ENCODE measurements at places on chromosomes 16 and 17. TPM values are rescaled to one million over a fixed set of nuclear protein-coding genes. Genes with fewer than 3 reads are reported as not detected.

Gene PRAC2
- not detected for total RNA-seq

Gene OSGIN1
- 41.3 TPM for total RNA-seq

Gene TEKT1
- 0.50 TPM for total RNA-seq

Gene GPS1
- total RNA-seq, result 121 TPM

Gene SHISA6
- total RNA-seq, result not detected

Gene EMP2
- total RNA-seq, result 137 TPM

DNA sequence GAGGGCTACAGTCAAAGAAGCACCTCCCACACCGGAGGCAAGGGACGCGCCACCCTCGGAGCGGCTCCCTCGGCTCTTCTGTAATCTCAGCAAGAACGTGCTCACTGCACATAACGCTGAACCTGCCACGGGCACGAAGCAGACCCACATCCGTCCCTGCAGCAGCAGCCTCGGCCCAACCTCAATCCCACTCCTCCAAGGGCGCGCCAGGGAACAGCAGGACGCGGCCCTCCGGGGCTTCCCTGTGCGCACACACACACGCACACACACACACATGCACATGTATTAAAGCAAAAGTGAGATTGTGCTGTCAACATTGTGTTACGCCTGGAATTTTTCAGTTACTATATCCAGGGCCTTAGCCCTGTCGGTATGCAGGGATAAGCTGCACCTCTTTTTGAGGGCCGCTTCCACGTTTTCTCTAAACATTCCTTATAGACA lies 54.0 kb downstream of the TBC1D16 start:
- no peaks in the 10 kb centered on the region for H3K27me3 ChIP-seq
- no peak for DNase-seq
- H3K36me3 ChIP-seq, result no peaks in the 10 kb centered on the region
- H3K4me1 ChIP-seq, result no peaks in the 10 kb centered on the region
- no peak overlapping the region for H3K4me3 ChIP-seq

DNA sequence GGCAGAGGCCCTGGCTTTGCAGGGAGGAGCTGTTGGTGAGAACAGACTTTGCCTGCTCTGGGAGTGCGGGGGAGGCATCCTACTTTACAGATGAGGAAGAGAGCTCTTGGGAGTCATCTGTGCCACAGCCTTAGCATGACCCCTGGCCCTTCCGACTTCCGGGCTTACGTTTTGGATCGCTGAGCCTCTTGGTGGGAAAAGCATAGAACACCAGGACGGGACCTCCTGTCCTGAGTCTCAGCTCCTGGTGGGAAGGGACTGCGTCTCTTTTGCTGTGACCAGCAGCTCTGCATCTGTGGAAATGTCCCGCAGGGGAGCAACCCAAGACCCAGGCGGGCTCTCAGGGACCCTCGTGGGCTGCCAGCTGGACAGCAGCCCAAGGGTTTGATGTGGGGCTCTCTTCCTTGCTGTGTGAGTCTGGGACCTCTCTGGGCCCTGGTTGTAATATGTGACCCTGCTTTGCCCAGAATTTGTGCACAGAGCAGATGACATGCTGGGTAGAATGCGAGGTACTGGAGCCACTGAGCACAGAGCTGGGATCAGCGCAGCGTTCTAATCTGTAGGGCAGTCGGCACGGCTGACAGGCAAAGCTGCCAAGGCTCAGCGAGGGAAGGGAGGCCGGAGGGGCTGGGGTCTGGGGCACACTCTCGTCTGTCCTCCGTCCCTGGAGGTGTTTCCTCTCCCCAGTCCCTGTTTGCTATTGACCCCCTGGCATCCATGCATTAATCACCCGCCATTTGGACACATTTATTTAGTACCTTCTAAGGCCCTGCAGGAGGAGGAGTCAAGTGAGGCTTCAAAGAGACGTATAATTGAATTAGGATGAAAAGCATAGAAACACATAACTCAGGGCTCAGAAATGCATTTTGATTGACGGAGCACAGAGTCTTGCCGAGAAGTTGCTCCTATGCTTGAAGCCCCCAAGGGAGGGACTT lies 64.0 kb downstream of the NT5M start:
- peaks cover 55% of the 10 kb centered on the region for H3K27me3 ChIP-seq
- DNase-seq, result no peak
- no peaks in the 10 kb centered on the region for H3K4me1 ChIP-seq

DNA sequence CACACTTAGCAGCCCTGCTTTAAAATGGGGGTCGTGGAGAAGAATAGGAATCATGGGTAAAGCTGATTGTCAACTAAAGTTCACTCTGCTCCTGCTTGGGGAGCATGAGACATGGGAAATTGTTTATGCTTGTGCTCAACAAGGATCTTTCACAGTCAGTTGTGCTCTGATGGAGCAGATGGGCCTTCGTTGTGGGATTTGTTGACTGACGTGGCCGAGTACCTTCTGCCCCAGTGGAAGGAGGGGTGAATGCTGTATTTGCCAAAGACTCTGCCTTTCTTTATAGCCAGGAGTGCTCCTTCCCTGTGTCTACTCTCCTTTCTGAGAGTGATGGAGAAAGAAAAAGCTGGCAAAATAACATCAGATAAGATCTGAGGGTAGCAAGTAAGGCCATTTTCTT lies 11.4 kb downstream of the ARSG start:
- no peak for DNase-seq
- H3K36me3 ChIP-seq, result no peaks in the 10 kb centered on the region
- peaks cover 22% of the 10 kb centered on the region for H3K4me1 ChIP-seq
- H3K27ac ChIP-seq, result no peak overlapping the region
- no peaks in the 10 kb centered on the region for H3K27me3 ChIP-seq

- H3K4me3 ChIP-seq, result no peak overlapping the region
- H3K4me1 ChIP-seq, result no peaks in the 10 kb centered on the region
- peaks cover 6% of the 10 kb centered on the region for H3K27me3 ChIP-seq
- no peak for DNase-seq
These were observed 1.0 kb upstream of the SALL1 start for GRCh38 chr16:51151961-51152663.

GRCh38 chr16:10923650-10924214 lies 18.5 kb downstream of the DEXI start:
- no peak overlapping the region for H3K27ac ChIP-seq
- no peaks in the 10 kb centered on the region for H3K4me1 ChIP-seq
- no peak for DNase-seq
- H3K4me3 ChIP-seq, result no peak overlapping the region
- peaks cover 5% of the 10 kb centered on the region for H3K36me3 ChIP-seq

DNA sequence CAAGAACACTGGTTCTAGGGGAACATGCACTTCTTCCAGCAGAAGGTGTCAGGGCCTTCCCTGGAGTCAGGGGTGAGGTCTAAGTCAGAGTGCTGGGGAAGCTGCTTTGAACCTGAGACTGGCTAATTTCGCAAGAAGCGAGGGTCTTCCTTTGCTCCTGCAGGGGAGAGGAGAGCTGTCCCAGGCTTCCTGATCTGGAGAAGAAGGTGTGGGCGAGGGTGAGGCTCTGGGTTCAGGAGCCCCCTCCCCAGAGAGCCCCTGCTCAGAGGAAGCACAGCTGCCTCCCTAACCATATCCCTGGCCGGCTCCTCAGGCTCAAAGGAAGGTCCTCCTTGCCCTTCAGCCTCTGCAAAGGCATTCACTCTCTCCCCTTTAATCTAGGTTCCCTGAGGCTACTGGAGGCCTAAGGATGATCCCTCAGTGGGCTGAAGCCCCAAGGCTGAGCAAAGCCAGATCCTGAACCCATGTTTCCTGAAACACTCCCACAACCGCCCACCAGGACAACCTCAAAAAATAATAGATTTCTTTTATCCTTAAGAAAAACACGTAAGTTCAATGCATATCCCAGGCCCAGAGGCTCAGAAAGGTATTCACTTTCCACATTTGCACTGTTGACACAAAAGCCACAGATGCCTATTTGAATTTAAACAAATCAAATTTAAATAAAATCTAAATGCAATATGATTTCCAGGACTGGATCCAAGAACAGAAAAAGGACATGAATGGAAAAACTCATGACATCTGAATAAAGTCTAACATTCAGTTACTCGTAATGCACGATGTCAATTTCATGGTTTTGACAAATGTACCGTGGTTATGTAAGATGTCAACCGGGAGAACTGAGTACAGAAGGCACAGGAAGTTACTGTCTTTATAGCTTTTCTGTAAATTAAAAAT lies 71.5 kb upstream of the RCVRN start:
- DNase-seq, result no peak
- H3K4me1 ChIP-seq, result no peaks in the 10 kb centered on the region
- H3K27me3 ChIP-seq, result peaks cover 77% of the 10 kb centered on the region
- no peak overlapping the region for H3K27ac ChIP-seq
- no peak overlapping the region for H3K4me3 ChIP-seq
- H3K36me3 ChIP-seq, result no peaks in the 10 kb centered on the region

GRCh38 chr16:1770328-1771187 lies 785 bp downstream of the NME3 start:
- peak overlapping the region; percentile 77 for H3K4me3 ChIP-seq
- H3K27ac ChIP-seq, result no peak overlapping the region
- peak; percentile 74 for DNase-seq
- 0 out of 2 replicates have a peak, but pooled peaks cover 5% of the 10 kb centered on the region for H3K36me3 ChIP-seq
- peaks cover 19% of the 10 kb centered on the region for H3K4me1 ChIP-seq

DNA sequence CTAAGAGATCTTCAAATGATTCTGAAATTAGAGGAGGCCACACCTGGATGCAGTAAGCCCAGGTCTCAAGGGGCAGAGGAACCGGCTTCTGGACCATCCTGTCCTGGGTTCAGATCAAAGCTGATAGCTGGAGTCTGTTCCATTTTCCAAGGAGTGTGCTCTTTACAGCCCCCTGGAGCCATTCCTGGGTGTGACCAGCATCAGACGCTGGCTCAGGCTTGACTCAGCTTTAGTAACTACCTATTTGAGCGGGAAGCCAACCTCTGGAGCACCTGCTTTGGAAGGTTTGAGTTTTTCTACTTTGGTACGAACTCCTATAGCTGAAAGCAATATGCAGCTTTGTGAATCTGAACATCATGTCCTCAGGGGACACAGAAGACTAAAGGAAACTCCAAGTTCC lies 12.9 kb upstream of the BBS2 start:
- no peak for DNase-seq
- H3K27ac ChIP-seq, result no peak overlapping the region
- H3K36me3 ChIP-seq, result no peaks in the 10 kb centered on the region

DNA sequence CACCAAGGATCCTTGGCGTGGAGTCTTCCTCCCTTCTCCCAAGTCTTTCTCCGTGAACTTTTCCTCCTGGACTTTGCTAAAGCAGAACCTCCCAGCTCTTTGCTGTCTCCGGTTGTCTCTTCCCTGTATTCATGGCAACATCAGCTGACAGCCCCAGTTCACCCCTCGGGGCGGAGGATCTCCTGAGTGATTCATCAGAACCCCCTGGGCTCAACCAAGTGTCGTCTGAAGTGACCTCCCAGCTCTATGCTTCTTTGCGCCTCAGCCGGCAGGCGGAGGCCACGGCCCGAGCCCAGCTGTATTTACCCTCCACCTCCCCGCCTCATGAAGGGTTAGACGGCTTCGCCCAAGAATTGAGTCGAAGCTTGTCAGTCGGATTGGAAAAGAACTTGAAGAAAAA lies 943 bp downstream of the CNTROB start:
- H3K4me1 ChIP-seq, result peaks cover 11% of the 10 kb centered on the region

DNA sequence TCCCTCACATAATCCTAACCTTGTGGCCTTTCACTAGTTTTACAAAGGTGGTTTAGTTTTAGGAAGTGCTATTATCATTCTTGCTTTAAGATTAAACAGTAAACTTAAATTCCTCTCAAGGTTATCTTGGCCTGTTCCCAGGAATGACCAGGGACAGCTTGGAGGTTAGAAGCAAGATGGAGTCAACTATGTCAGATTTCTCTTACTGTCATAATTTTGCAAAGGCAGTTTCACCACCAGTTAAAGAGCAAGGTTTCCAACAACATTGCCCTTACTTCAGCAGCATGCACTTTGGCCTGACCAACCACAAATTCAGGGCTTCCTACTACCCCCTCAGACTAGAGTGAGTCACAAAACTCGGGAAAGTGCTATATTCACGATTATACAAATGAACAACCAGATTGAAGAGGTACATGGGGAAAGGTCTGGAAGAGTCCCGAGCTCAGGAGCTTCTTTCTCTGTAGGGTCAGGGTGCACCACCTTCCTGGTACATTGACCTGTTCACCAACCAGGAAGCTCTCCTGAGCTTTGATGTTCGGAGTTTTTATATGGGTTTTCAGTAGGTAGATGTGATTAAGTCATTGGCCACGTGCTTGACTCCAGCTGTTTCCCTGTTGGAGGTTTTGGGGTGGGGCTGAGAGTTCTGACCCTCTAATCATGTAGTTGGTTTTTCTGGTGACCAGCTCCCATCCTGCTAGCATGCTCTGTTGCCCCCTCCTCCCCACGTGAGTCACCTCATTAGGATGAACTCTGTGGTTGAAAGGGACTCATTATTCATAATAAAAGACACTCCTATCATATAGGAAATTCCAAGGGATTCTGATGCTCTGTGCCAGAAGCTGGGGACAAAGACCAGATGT lies 19.4 kb downstream of the RHOT1 start:
- H3K36me3 ChIP-seq, result peaks cover 8% of the 10 kb centered on the region
- no peak overlapping the region for H3K27ac ChIP-seq
- no peaks in the 10 kb centered on the region for H3K27me3 ChIP-seq
- no peak overlapping the region for H3K4me3 ChIP-seq
- H3K4me1 ChIP-seq, result peaks cover 7% of the 10 kb centered on the region

DNA sequence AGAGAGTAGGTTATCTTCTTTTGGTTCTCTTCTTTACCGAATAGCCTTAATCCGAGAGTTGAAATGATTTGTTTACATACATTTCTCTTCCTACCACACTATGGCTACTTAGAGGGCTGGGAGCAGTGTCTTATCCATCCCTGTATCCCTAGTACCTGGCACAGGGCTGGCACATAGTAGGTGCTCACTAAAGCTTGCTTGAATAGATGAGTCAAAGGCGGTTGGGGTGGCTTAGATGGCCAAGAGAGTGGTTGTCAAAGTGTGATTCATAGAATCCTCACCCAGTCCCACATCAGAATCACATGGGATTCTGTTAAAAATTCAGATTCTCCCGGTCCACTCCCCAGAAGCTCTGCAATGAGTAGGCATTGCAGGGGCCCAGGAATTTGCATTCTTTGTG lies 11.1 kb downstream of the CHAD start:
- no peak overlapping the region for H3K4me3 ChIP-seq
- no peak overlapping the region for H3K27ac ChIP-seq
- H3K27me3 ChIP-seq, result no peaks in the 10 kb centered on the region
- peaks cover 25% of the 10 kb centered on the region for H3K36me3 ChIP-seq
- no peak for DNase-seq

DNA sequence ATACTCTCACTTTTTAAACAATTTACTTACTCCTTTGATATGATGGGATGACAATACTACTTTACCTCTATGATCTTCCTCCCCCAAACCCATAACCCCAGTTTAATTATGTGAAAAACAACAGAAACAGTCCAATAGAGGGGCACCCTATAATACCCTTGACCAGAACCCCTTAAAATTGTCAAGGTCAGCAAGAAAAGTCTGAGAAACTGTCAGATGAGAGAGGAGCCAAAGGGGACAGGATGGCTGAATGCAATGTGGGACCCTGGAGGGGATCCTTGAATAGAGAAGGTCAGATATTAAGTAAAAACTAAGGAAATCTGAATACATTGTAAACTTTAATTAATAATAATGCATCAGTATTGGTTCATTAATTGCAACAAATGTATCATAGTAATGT lies 15.8 kb upstream of the HYDIN start:
- H3K27ac ChIP-seq, result no peak overlapping the region
- H3K36me3 ChIP-seq, result no peaks in the 10 kb centered on the region
- H3K27me3 ChIP-seq, result no peaks in the 10 kb centered on the region
